ENCODE measurements at places on chromosomes 1 and 21.

DNA sequence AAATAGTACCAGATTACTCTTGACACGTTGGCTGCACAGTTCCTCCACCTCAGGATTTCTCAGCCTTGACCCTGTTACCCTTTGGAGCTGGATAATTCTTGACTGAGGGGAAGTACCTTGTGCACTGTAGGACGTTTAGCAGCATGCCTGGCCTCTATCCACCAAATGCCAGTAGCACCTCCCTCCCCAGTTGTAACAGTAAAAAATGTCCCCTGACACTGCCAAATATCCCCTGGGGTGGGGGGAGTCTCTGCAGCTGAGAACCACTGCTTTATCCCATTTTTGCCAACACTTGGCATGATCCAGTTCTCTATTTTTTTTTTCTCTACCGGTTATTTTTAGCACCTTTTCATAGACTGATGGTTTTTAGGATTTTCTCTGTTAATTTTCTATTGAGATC is 34.0 kb downstream of the C1orf198 start:
- DNase-seq: no peak
- H3K36me3 ChIP-seq: no peaks in the 10 kb centered on the region
- no peak overlapping the region for H3K4me3 ChIP-seq
- no peaks in the 10 kb centered on the region for H3K4me1 ChIP-seq
- peaks cover 2% of the 10 kb centered on the region for H3K27me3 ChIP-seq

DNA sequence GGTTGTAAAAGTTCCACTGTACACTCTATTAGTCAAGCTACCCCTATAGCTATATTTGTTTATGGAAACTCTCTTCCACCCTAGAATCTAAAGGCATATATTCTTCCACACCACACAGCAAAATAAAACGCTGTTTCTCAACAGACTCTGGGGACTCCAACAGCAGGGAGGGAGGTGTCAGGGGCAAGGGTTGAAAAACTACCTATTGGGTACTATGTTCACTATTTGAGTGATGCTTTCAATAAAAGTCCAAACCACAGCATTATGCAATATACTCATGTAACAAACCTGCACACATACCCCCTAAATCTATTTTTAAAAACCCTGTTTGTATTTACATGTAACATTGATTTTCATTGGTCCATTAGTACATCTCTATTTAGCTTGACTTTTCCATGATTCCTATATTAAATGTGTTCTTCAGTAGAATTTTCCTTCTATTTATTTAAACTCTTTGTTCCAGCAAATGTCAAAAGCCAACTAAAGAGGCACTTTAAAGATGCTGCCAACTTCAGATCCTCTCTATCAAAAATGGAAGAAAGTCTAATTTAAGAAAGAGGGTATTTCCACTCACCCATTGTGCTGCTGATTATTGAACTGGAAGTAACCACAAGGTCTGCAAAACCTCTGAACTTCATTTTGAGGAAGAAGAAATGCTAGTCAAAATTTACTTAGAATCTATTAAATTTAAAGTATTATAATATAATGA is 26.2 kb downstream of the RGS7 start:
- H3K27me3 ChIP-seq: no peaks in the 10 kb centered on the region
- H3K27ac ChIP-seq: no peak overlapping the region
- no peaks in the 10 kb centered on the region for H3K36me3 ChIP-seq
- H3K4me3 ChIP-seq: no peak overlapping the region

DNA sequence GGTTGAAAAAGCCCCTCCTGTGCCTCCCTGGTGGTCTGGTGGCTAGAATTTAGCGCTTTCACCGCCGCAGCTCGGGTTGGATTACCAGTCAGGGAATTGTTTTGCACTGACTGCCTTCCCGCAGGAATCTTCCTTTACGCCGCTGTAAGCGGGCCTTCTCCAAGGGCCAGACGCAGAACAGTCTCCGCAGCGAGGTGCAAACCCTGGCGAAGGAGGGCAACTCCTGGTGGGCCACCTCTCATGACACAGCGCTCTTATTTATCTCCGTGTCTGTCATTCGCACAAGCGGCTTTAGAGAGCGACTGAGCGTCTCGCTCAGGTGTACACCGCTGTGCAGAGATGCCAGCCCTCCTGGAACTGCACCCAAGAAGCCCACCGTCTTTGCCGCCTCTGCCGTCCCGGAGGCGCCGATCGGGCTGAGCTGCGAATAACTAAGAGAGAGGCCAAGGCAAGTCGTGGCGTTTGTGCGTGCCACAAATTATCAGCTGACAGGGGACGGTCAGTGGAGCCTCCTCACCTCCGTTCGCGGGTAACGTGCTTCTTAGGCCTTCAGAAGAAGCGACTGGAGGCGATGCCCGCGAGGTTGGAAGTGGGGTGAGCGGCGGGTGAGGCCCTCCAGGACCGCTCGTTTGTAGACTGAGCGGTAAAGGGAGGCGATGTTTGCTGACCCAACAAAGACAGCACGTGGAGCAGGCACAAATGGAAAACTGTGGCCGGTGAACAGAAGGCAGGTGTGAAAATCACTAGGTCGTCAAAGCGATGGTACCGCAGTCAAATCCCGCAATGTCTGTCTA is 93.5 kb downstream of the PRKAB2 start:
- peak overlapping the region; percentile 47 for H3K27ac ChIP-seq
- no peaks in the 10 kb centered on the region for H3K36me3 ChIP-seq
- H3K27me3 ChIP-seq: peaks cover 88% of the 10 kb centered on the region
- H3K4me3 ChIP-seq: peak overlapping the region; percentile 30
- DNase-seq: no peak

- no peak overlapping the region for H3K4me3 ChIP-seq
- no peaks in the 10 kb centered on the region for H3K27me3 ChIP-seq
- H3K36me3 ChIP-seq: no peaks in the 10 kb centered on the region
- DNase-seq: no peak
- no peak overlapping the region for H3K27ac ChIP-seq
These were observed 37.6 kb downstream of the ZYG11A start for GRCh38 chr1:52880206-52880605.

DNA sequence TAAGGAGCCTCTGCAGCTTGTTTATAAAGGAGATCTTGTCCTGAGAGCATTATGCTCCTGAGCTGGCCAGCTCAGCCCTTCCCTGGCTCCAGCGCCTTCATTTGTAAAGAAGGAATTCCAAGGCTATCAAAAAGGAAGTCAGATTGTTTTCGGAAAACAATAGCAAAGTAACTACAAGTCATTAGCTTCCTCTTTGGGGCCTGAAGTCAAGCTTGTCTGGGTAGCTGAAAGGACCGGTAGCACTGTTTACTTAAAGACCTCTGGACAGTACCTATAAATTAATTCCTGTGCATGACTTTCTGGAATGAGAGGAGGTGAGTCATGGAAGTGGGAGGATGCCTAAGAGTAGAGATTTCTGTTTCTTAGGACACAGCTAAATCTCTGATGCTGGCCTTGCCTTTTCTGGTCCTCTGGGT is 20.7 kb upstream of the GJA5 start:
- H3K27me3 ChIP-seq: peaks cover 23% of the 10 kb centered on the region
- no peaks in the 10 kb centered on the region for H3K36me3 ChIP-seq
- H3K4me1 ChIP-seq: no peaks in the 10 kb centered on the region
- no peak overlapping the region for H3K27ac ChIP-seq

DNA sequence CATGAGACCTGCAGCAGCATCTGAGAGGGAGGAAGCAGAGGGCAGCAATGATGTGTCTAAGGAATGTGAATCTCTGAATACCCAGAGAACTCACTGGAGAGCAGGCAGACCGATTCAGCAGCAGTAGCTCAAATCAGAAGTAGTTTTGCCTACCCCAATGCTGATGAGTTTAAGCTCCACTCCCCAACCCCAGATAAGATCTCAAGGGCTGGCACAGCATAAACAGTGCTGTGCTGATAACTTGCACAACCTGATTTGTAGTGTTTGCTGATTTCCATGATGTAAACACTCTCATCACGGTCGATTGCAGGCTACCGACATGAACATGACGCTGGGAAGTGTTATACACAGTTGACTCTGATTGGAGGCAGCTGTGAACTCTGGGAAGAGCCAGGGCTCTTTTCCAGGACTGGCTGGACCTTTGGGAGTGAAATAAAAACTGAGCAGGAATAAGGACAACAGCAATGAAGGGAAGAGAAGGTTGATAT is 11.2 kb upstream of the HMGCS2 start:
- H3K36me3 ChIP-seq: no peaks in the 10 kb centered on the region
- H3K27ac ChIP-seq: no peak overlapping the region
- peaks cover 18% of the 10 kb centered on the region for H3K4me1 ChIP-seq
- no peak overlapping the region for H3K4me3 ChIP-seq
- peaks cover 48% of the 10 kb centered on the region for H3K27me3 ChIP-seq

GRCh38 chr1:36342426-36343185 is 19.2 kb upstream of the EVA1B start:
- DNase-seq: peak; percentile 27
- H3K4me3 ChIP-seq: no peak overlapping the region
- peaks cover 24% of the 10 kb centered on the region for H3K36me3 ChIP-seq

DNA sequence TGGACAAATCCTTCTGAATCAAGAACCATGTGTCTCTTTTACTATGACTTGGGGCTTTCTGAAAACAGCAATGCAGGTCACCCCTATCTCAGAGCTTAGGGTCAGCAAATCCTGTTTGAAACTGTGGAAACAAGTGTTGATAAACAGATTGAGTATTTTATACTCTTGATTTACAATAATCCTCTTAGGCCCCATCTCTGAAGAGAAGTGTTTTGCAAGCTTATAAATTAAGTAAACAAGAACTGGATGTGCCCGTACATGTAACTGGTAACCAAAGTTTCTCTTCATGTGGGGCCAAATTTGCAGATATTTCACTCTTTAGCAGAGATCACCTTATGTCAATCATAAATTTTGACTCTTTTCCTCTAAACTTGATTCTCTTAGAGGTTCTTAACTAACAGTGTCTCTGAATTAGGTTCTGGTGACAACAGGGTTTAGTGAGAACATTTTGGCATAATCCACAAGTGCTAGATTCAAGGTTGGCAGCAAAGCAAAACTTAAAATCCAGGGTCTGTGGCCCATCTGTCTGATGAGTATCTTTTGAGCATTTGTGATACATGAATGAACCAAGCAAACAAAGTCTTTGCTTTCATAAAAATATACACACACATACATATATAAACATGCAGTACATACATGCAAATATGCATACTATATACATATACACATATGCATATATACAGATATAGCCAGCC is 183.0 kb upstream of the HOOK1 start:
- no peaks in the 10 kb centered on the region for H3K4me1 ChIP-seq
- H3K4me3 ChIP-seq: no peak overlapping the region
- H3K36me3 ChIP-seq: no peaks in the 10 kb centered on the region

Measured in T-helper 2 cell treated with Interferon-gamma antibody and Interleukin-4, amounts not matched to agents 5 μg/mL and 100 μg/mL, for 36 hours (primary cell).